AG09309 (cell line): ENCODE measurements at places on chromosomes 13 and 19.

DNA sequence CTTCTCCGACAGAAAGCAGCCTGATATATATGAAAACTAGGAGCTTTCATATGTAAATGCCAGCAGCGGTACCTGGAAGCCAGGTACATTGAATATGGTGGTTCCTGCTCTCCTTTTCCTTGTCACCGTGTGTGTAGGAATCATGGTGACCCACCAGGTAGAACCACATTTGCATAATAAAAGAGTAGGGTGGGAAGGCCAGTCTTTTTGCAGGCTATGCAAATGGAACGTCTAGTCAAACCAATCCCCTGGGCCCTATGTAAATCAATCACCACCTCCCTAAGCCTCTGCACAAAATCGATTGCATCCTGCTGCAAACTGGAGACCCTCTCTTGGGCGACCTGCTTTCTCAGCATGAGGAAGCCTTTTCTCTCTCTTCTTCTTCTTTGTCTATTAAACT, 22.2 kb upstream of the ZNF181 start:
- no peak for DNase-seq

GRCh38 chr13:113418722-113419049, 34.6 kb downstream of the ADPRHL1 start:
- DNase-seq: no peak

GRCh38 chr19:2488942-2489731, 13.2 kb downstream of the GADD45B start:
- DNase-seq: no peak

GRCh38 chr19:39352381-39353255, 10.4 kb downstream of the SAMD4B start:
- DNase-seq: no peak

GRCh38 chr13:82976499-82976898, 905.8 kb downstream of the SLITRK1 start:
- DNase-seq: no peak

GRCh38 chr19:28553005-28553404, 659.9 kb downstream of the UQCRFS1 start:
- DNase-seq: no peak

GRCh38 chr19:33005440-33005839, 33.4 kb downstream of the FAAP24 start:
- no peak for DNase-seq

- no peak for DNase-seq
Measured at GRCh38 chr13:39506559-39507390, 96.2 kb downstream of the LHFPL6 start.

- no peak for DNase-seq
Measured at GRCh38 chr19:42200116-42200715, 17.3 kb downstream of the DEDD2 start.

DNA sequence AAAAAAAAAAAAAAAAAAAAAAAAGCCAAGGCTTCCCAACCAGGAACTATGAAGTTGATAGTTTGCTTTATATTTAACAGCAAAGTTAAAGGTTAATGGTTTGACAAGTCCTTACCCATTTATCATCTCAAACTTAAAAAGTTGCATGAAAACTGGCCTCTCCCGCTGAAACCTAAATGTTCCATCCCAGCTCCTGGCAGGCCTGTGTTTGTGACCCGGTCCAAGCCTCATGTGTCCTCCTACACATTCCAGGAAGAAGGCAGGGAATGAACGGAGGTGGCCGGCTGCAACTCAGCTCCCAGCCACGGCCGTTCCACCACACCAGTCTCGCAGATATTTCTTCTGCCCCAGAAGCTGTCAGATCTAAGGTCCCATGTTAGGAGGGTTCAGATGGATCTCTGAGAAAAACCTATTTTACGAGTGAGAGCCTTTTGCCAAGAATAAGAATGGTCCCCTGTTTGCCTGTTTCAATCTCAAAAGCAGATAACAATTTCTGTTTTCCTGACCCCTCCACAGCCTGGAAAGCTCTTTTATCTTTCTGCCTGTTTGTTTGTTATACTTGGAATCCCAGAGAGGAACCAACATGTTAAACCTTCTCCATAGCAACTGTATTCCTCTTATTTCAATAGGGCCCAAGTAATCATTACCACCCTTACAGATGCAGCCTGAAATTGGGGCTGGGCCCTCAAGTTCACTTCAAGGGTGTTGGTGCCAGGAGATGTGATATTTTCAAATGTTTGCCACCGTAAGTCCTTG, 56.5 kb downstream of the KCTD12 start:
- no peak for DNase-seq

- no peak for DNase-seq
Measured at GRCh38 chr13:111265701-111266035, 54.8 kb upstream of the TEX29 start.

DNA sequence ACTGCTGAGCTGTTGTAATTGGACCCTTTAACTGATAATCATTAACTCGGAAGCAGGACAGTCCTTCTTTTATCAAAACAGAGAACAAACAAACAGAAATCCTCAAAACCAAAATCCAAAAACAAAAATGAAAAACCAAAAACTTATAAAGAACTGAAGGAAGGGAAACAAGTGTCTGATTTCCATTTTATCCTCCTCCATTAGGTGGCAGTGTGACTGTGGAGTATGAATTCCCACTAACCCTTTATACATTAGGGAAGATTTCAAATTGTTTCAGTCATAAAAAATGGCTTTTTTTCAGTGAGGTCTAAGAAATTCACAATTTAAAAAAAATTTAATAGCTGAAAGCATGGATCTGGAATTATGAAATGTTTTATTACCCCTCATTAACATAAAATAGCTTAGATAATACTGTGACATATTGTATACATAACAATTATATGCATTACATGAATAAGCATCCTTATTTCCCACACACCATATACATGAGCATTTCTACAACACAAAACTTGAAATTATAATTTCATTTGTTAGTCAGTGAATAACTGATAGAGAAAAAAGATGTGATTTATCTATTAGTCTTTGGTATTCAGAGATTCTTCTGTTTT, 1074.3 kb upstream of the PCDH9 start:
- no peak for DNase-seq

GRCh38 chr19:40687525-40688016, 2.9 kb downstream of the NUMBL start:
- DNase-seq: no peak

GRCh38 chr19:7917267-7918061, 2.7 kb upstream of the SNAPC2 start:
- no peak for DNase-seq

DNA sequence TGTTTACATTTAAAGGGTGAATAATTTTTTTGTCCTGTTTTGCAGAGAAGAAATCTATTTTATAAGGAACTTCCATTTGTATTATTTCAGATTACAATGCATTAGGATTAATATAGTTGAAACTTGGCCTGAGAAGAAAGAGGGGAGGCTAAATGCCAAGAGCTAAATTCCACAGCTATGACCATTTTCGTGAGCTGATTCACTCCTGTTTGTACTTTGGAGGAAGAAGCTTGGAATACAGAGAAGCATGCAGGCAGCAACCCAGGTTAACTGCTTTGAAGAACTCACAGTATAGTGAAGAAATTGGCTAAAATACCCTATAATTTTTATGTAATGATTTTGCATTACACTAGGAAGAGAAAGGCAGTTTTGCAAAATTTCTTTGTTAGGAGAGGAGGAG, 309.4 kb upstream of the KLF12 start:
- peak; percentile 52 for DNase-seq
